Stimulated activated CD4-positive, alpha-beta T cell treated with anti-CD3 and anti-CD28 coated beads, Interleukin-1b, Interleukin-23, amount 100 ng/mL, for 4 hours (primary cell): ENCODE measurements at places on chromosomes 5 and 9.

- DNase-seq: no peak
These were observed 55.9 kb downstream of the DAP start for GRCh38 chr5:10704949-10705621.

DNA sequence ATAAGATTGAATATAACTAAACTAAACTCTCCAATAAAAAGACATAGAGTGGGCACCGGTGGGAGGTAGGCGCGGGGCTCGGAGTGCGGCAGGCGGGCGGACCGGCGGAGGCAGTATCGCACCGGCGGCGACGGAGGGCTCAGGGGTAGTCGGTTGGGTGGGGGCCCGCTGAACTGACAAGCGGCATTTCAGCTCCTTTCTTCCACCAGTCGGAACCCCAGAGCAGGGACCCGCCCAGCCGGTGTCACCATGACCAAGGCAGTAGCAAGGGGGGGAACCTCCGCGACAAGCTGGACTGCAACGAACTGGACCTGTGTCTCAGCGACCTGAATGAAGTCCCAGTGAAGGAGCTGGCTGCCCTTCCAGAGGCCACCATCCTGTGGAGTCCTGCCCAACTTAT lies 156.7 kb downstream of the HINT1 start:
- DNase-seq: no peak

- DNase-seq: no peak
These were observed 79.5 kb downstream of the SEMA4D start for GRCh38 chr9:89418474-89418845.

GRCh38 chr5:145797336-145797735 lies 37.8 kb downstream of the PRELID2 start:
- no peak for DNase-seq

DNA sequence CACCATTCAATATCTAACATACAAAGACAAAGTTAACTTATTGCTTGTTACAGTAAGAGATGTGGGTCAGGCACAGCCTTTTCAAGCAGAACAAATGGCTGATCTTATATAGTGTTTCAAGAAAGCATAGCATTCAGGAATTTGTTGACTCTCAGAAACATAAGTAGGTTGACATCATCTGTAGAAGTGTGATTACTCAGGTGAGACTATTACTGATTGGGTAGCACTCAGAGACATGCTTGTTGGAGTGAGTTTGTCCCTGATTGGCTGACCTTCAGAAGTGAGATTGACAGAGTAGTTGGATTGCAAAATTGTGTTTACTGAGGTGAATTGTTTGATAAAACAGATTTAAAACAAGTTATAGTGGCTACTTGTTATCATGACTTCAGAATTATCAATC lies 30.7 kb upstream of the TNPO1 start:
- no peak for DNase-seq

DNA sequence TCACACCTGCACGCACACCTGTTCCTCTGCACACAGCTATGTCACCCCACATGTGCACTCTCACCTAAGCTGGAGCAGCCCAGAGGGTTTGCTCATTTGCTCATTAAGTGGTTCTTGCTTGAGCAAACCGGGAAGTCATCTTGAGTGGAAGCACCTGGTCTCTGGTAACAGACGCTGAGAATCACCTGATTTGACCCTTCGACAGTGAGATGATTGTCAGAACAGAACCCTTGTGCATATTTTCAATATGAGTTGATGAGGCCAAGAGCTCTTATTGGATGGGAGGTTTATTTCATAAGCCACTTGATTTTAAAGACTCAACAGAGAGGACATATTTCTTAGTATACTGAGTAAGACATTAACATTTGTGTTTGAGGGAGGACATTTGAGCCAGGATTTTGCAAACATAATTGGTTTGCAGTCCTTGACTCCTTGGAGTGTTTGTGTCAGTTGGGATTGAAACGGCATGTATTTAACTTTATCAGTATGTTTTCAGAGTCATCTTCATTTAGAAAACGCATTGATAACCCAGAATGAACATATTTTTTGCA lies 22.1 kb upstream of the LPCAT1 start:
- DNase-seq: no peak

DNA sequence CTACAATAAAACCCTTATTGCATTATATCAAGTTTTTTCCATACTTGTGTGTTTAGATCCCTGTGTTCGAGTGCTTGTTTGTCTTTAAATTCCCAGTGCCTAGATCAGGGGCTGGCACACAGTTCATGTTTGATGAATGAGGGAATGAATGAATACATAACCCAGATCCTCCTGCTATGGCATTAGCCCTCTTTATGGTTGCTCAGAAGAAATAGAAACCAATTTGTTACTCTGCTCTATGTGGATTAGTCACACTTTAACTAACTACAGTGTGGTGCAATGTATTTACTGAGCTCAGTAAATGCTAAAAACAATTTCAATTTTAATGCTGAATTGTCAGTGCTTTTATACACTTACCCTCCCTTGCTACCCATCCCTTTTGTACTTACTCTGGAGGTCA lies 16.4 kb upstream of the GALNT10 start:
- no peak for DNase-seq

- DNase-seq: no peak
These were observed 8.4 kb downstream of the FAM163B start for GRCh38 chr9:133600739-133601138.

DNA sequence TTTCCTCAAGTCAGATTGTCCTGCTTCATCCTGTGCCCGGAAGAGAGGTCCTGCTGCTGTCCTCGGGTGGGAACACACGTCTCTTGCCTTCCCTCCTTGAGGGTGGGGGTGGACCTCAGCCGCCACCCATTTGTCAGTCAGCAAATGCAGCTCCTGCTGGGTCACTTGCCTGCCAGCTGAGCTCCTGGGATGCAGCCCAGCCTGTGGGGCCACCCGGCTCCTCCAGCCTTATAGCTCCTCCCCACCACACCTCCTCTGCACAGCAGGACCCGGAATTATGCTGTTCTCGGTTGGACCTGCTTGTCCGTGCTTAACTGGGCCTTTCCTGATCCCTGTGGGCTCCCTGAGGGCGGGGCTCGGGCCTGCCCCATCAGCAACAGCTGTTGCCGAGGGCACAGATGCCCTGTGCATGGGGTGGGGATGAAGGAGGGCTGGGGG lies 52.7 kb downstream of the RXRA start:
- DNase-seq: no peak

GRCh38 chr5:81631124-81631523 lies 119.8 kb downstream of the SSBP2 start:
- no peak for DNase-seq

DNA sequence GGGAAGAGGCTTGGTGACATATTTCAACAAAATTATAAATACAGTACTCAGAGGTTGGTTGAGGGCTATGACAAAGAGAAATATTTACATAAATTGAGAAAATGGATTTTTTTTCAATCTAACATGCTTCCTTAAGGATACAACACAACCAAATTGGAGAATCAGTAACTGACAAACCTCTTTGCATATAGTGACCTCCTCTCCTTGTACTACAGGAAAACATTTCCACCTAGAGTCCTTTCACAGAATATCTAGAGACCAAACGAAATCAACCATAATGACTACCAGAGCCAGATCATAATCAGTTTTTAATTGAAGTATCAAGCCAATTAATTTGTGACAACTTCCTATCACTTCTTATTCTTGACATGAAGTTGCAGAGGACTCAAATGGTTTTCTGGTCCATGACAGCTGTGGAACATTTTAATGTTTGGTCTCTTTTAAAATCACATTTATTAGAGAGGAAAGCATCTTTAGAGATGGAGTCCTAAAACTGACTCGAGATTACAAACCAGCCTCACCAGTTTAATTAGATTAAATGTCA lies 1636.5 kb upstream of the C9orf72 start:
- DNase-seq: no peak

GRCh38 chr5:73339051-73339575 lies 109.5 kb downstream of the FOXD1 start:
- no peak for DNase-seq

- DNase-seq: no peak
These were observed 6.2 kb downstream of the DCANP1 start for GRCh38 chr5:135440916-135441315.

DNA sequence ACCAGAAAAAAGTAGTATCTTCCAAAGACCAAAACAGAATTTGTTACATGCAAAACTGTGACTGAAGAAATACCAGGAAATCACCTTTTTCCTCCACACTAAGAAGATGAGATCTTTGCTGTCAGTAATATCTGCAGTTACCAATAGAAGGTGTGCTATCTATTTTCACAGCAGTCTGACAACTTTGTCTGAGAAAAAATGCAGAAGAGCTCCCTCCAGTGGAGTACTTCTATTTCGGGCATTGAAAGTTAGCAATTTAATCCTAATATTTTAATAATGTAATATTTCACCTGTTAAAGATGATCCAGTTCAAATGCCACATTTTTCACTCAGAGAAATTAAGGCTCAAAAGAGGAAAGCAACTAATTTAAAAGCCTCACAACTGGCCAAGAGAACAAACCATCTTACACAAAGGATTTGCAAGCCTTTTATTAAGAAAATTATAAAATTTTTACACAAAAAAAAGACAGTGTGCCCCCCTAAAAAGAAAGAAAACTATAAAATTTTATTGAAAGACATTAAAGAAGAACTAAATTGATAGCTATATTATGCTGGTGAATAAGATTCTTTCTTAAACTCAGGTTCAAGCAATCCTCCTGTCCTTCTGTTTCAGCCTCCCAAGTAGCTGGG lies 50.6 kb downstream of the DEPDC1B start:
- no peak for DNase-seq
